Cardiac septum (tissue), 1 donor: ENCODE measurements at places on chromosomes 4 and X. TPM values are rescaled to one million over a fixed set of nuclear protein-coding genes. Genes with fewer than 3 reads are reported as not detected.

Gene SLC10A6
- 1.3 TPM for total RNA-seq

Gene TRAPPC2
- total RNA-seq: 9.9 TPM

Gene CXCL8
- 1.2 TPM for total RNA-seq

Gene GPR82
- total RNA-seq: not detected

Gene BMP3
- total RNA-seq: not detected

Gene STAG2
- 32.7 TPM for total RNA-seq

Gene SSX4B
- not detected for total RNA-seq

Gene ZBTB33
- total RNA-seq: 6.5 TPM

Gene GAGE12H
- total RNA-seq: not detected

Gene GLUD2
- 1.6 TPM for total RNA-seq

Gene CPZ
- total RNA-seq: 0.30 TPM

Gene PABPC1L2A
- not detected for total RNA-seq

Gene C1QTNF7
- total RNA-seq: 2.3 TPM

Gene RBPJ
- total RNA-seq: 38.2 TPM

Gene HMGN5
- total RNA-seq: 1.5 TPM

Gene ODAPH
- total RNA-seq: not detected

Gene IL2
- not detected for total RNA-seq

Gene XKRX
- total RNA-seq: 0.11 TPM
